ENCODE measurements at places on chromosomes 1 and 21.

DNA sequence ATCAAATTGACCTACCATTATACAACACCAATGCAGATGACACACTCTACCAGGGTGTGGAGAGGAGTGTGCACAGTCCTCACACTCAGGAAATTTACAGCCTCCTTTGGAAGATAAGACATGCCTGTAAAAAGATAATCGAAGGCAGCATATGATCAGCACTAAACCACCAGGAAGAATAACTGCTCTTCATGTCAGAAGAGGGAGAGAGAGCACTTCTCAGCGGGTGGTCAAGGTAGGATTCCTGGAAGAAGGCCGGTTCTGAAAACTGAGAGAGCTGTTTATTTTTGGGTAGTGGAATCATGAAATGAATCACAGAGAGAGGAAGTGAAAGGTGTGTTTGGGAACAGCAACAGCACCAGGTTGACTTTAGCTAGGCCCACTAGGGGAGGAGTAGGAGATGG lies 14.0 kb upstream of the ZNF697 start:
- no peak for DNase-seq

GRCh38 chr1:45103534-45103933 lies 91.5 kb downstream of the UROD start:
- DNase-seq = no peak

- DNase-seq = no peak
These were observed 49.5 kb upstream of the SLC19A1 start for GRCh38 chr21:45591619-45592207.

GRCh38 chr1:205458777-205459566 lies 3.1 kb upstream of the BLACAT1 start:
- peak; percentile 52 for DNase-seq

DNA sequence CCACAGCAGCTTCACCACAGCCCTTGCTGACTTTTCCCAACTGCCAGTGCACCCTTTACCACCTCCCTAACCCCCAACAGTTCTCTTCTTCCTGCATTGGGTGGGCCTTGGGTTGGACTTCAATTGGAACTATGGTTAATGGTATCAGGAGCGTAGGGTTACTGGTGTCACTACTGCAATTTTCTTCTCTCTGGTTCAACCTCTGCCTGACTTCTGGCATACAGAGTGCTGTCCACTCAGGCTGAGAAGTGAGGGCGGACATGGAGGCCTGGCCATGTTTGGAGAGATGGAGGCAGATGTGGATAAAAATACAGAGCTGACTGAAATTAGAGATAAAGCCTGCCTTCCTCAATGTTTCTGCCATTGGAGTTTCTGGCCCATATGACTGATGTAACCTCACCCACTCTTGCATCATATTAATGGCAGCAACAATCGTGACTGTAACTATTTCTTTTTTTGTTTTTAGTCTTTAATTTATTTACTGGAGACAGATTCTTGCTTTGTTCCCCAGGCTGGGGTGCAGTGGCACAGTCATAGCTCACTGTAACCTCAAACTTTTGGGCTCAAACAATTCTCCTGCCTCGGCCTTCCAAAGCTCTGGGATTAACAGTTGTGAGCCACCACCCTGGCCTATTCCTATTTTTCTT lies 87.8 kb downstream of the NAV1 start:
- DNase-seq = no peak

DNA sequence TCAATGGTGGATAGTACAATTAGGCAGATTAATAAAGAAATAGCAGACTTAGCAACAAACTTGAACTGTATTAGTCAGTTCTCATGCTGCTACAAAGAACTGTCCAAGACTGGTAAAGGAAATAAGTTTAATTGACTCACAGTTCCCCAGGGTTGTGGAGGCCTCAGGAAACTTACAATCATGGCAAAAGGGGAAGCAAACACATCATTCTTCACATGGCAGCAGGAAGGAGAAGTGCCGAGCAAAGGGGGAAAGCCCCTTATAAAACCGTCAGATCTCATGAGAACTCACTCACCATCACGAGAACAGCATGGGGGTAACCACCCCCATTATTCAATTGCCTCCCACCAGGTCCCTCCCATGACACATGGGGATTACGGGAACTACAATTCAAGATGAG lies 27.1 kb upstream of the PDE4B start:
- DNase-seq = no peak

GRCh38 chr1:65769636-65770035 lies 23.1 kb upstream of the PDE4B start:
- peak; percentile 47 for DNase-seq

DNA sequence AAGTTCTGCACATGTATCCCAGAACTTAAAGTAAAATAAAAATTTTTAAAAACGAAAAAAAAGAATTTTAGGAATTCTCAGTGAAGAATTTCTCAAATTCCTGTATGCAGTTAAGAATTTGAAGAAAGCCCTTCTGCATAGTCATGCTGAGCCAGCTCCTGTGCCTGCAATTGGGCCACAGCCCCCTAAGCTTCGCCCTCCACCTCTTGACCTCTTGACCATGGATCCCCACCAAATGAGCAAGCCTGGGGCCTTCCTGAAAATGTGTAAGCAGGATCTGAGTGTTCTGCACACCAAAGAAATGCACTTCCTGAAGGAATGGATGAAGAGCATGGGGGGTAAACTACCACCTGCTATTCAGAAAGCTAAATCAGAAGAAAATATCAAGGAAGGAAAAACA lies 52.0 kb downstream of the NBPF6 start:
- DNase-seq = no peak

DNA sequence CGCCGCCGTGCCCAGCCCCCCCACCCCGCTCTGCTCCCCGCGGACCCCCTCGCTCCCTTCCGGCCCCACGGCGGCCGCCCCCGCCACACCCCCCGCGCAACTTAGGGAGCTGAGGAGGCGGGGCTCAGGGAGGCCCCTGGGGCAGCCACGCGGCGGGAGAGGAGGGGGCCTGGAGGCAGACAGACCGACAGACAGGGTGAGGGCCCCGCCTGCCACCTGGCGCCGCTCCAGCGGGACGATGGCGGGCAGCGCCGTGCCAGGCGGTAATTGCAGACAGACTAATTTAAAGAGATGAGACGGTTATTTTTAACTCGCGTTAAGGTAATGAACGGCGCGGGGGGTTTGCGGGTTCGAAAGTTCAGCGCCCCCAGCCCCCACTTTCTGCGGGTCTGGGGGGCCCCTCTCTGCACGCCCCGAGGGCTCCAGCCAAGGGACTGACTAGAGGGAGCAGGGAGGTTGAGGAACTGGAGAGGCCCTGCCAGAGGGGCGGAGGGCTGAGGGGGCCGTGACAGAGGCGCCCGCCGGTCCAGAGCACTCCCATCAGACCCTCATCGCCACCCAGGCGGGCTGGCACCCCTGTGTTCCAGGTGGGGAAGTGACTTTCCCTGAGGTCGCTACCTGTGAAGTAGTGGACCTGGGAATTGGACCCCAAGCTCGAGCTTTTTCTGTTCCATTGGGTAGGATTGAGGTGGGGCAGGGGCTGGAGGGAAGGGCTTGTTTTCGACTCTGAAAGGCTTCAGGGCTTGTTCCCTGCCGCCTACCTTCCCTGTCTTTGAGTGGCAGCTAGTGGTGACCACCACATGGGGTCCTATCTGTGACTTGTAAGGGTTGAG lies 5.4 kb downstream of the FOXO6 start:
- DNase-seq = no peak

DNA sequence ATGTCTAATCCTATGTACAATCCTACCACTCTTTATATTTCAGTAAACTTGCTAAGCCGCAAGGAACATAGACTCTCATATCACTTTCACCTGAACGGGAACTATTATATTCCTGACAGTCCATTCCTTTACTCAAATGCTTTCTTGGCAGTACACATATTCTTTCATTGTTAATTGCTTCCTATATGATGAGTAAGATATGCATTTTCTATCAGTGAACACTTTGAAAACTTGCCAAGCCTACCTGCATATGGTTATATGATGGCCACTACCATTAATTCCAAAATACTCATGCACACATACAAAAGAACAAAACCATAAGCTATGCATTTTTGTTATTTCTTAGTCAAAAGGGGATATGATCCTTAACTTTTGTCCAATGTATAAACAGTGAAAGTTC lies 341.5 kb downstream of the VAV3 start:
- no peak for DNase-seq
